Activated naive CD4-positive, alpha-beta T cell (primary cell): ENCODE measurements at places on chromosomes 1 and 21.
A peak's percentile ranks its signal among the peaks of the same experiment; 100 is the strongest.

DNA sequence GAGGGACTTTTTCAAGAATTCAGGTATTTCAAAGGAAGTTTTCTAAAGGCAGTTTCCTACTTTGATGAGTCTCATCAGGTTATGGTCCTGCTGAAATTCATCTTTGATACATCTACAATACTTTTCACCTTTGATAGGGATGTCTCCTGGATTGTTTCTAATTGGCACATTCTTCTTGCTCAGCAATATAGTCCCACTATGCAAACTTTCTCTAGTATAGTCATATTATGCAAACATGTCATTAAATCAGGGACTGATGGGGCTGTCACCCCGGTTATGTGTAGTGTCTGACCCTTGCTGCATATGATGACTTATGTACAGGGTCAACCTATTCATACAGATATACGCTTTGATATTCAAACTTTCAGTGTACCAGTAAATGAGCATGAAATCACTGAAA is 379 bp upstream of the FCRL1 start:
- no peak for DNase-seq

DNA sequence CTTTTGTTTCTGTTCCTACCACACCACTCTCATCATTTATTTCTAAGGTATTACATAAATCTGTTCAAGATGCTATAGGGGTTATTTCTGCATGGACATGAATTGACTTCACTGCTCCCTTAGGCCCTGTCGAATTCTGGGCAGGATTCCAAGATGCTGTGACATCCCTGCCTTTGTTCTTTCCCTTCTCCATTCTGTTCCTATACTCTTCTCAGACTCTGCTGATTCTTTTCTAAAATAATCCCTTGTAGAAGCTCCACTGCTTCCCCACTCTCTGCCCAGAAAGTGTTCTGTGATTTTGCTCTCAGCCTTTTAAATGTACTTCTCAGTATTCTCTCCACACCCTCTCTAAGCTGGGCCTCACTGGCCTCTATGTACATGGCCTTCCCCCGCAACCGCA is 99.2 kb downstream of the PHTF1 start:
- DNase-seq: no peak

- DNase-seq: no peak
These were observed 19.7 kb downstream of the EPHA8 start for GRCh38 chr1:22582661-22583635.

DNA sequence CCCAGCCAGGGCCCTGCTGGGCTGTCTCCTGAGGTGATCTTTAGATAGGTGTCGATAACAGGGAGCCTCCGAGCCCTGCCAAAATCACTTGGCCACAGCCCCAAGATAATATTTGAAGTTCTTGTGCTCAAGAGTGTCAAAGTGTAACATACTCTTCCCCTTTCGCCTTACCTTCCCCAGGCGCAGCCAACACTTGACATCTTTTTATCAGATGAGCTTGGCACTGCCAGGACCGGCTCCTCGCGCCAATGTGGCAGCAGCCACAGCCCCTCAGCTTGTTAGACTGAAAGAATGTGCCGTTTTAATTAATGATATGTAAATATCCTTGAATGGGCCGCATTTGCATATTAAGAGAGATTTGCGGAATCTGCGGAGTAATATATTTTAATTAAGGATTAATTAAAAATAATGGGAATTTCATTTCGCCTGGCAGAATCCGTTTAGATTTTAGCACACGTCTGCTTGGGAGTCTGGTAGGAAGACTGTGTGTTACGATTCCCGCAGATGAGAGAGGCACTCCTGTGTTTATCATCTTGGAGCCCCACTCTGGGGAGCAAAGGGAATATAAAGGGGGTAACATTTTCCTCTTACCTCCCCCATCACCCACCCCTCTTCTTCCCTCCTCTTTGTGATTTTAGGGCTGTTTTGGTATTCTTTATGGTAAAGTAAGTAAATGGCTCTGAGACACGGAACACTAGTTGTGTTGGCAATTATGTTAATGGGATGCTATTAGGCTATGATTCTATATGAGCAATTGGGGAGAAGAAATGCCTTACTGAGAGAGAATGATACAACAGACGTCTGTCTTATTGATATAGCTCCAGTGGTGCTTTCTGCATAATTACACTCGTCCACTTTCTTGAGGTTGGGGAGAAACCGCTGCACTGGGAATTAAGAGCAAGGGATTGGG is 109.8 kb downstream of the PBX1 start:
- no peak for DNase-seq

DNA sequence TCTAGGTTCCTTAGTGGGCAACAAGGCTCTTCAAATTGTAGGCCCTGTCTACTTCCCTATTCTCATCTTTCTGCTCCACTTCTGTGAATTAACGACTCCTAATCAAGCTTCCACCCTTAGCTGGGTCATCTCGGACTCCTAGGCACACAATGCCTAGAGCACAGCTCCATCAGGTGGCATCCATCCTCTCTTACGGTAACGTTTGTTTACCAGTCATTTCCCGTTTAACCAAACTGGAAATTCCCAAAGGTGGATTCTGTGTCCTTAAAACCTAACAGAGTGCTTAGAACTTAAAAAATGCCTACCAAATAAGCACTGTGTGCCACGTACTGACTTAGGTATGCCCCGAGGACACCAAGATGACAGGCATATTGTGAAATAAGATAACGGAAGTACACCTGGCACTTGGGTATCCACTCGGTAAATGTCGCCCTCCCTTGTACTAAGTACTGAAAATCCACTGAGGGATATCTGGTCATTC is 1.5 kb downstream of the PARP1 start:
- no peak for DNase-seq

DNA sequence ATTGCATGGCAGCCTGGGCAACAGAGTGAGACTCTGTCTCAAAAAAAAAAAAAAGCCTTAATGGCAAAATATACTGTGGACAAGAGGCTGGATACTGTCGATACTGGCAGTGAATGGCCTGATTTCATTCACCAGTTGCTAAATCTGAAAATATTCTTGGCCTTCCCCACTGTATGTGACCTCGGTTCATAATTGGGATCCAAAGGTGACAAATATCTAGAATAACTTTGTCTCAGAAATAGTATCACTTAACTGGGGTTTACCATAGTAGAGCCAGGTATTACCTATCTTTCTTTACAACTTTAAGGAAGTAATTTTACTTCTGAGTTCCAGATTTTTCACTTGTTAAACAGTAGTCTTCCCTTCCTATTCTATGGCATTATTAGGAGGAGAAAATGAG is 8.4 kb downstream of the MTF2 start:
- no peak for DNase-seq

GRCh38 chr1:7223334-7224080 is 438.3 kb downstream of the CAMTA1 start:
- no peak for DNase-seq

DNA sequence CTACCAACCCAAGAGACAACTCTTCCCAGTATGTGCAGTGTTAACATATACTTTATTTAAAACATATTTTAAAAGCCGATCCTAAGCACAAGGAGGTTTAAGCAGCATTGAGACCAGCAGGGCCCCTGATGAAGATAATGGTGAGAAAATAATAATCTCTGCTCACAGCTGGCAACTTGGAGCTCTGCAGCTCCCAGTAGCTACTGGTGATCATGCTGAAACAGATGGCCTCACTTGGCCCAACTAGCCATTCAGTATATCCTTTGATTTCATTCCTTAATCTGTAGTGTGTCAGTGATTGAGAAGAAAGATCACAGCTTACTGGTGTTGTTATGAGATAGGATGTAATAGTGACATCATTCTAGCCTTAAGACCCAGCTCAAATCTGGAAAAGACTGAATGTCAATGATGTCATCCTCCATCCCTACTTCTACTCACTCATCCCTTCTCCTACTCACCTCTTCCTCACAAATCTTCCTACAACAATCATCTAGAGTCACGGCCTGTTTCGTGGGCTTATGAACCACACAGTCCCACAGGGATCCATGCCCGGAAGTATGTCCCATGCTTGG is 817.9 kb downstream of the PLA2G4A start:
- DNase-seq: no peak

- no peak for DNase-seq
These were observed 458.2 kb downstream of the ADGRL2 start for GRCh38 chr1:82258887-82259286.

GRCh38 chr1:80367058-80367457 is 1360.5 kb upstream of the ADGRL4 start:
- DNase-seq: no peak

GRCh38 chr1:44909901-44910544 is 67.0 kb upstream of the PTCH2 start:
- DNase-seq: no peak

DNA sequence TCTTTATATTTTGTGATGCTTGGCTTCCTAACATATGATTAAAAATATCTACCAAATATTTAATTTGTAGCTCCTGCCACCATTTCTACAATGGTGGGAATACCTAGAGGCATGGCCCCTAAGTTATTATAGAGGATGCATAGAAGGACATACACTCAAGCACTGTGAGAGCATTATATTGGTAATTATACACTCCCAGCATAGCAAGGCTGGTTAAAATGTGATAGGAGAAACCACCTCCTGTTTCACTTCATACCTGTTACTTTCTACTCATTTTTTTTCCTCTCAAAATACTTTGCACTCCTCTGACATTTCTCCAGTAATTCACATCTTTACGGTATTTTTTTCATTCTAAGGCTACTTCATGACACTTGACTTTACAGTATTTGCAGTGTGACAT is 92.9 kb downstream of the HS2ST1 start:
- no peak for DNase-seq

DNA sequence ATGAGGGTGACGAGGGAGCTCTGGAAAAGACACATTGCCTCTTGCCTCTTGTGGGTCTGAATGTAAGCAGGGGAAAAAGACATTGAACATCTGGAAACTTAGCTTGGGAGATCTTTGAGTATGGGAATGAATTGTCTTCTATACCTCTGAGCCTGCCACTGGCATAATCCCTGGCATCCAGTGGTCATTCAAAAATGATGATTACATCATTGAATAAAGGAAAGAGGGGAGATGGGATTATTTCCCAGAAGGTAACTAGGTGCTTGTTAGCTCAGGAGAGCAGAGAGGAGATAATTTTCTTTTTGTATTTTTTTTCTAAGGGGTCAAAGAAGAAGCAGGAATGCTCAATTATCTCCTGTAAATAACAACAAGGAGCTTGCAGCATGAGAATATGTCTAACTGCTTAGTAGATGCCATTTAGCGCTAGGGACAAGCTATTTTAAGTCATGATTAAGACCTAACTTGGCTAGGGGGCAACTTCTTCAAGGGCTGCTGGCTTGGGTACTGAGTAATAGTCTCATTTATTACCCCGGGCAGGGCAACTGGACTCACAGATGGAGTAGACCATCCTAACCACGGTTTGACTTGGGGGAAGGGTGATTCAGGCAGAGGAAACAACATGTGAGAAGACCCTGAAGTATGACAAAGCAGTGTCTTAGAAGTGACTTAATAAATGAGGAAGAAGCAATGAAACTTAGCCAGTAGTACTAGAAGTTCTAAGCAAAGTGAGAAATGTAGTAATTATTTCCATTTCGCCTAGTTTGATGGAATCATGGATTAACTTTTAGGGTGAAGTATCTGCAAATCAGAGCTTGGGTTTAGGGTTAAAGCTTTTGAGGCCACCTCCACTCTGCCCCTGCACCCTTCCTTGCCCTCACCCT is 11.0 kb upstream of the XCL2 start:
- DNase-seq: no peak

- DNase-seq: peak; percentile 39
These were observed at the start of gene RCC2 for GRCh38 chr1:17439250-17440073. Gene RCC2 (minus strand): TSS chr1:17439677. CDS start chr1:17438514, 1,163 bp downstream.

DNA sequence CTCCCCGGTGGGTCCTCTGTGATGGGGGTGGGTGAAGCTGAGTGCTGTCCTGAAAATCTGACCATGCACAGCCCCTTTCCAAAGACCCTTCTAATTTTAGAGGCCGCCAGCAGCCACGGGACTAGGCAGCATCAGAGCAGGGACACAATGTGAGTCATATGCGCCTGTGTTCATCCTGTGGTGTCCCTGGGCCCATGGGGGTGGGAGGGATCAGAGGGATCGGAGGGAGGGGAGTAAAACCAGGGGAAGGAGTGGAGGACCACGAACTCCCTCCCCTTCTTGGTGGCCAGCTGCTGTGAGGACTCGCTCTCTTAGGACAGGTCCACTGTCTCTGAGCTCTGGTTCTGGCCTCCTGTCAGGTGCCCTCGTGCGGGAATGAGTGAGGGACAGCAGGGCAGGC is 61.5 kb downstream of the ADARB1 start:
- no peak for DNase-seq

GRCh38 chr1:242006976-242007375 is 8.1 kb upstream of the MAP1LC3C start:
- no peak for DNase-seq

- DNase-seq: no peak
These were observed 487.6 kb downstream of the DPYD start for GRCh38 chr1:97433094-97433823.

- no peak for DNase-seq
These were observed 53.6 kb upstream of the NEXN start for GRCh38 chr1:77834771-77835334.

GRCh38 chr1:81435175-81435574 is 365.6 kb upstream of the ADGRL2 start:
- DNase-seq: no peak

- no peak for DNase-seq
These were observed 97.2 kb downstream of the NAV1 start for GRCh38 chr1:201636097-201636496.

DNA sequence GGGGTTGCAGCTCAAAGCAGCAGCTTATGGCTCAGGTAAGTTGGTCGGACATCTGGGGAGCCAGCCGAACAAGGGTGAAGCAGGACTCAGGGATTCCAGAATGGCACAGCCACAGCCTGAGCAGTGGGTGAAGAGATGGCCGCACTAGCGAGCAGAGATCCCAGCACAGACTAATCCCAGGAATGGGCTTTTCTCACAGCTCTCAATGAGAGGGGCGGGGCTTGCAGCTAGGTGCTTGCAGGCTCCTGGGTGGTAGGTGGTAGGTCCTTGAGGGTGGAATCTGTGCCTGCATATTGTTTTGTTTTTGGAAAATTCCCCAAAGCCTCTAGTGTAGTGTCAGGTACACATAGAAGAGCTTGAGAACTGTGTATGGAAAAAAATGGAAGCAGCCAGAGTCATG is 9.0 kb downstream of the KIAA0040 start:
- no peak for DNase-seq

DNA sequence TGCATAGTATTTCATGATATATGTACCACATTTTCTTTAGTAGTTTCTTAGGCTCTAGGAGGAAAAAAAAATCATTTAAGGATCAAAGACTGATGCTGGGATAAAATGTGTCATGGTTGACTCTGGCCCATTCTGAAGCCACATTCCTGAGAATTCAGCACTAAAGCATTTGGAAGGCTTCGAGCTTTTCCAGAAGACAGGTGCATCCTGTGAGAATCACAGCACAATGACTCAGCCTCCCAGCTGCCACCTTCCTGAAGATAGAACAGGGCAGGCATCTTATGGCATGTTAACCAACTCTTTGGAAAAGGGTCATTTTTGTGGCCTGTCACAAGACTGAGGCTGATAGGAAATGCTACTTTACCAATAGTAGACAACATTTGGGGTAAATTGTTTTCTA is 359.9 kb downstream of the PCP4 start:
- no peak for DNase-seq

- no peak for DNase-seq
These were observed 132.2 kb downstream of the ACBD6 start for GRCh38 chr1:180370188-180370587.

GRCh38 chr1:209215826-209216225 is 367.7 kb upstream of the CAMK1G start:
- DNase-seq: no peak

- no peak for DNase-seq
These were observed 15.4 kb downstream of the KAZN start for GRCh38 chr1:14613926-14614325.
